ENCODE measurements at places on chromosomes 3 and 15.

DNA sequence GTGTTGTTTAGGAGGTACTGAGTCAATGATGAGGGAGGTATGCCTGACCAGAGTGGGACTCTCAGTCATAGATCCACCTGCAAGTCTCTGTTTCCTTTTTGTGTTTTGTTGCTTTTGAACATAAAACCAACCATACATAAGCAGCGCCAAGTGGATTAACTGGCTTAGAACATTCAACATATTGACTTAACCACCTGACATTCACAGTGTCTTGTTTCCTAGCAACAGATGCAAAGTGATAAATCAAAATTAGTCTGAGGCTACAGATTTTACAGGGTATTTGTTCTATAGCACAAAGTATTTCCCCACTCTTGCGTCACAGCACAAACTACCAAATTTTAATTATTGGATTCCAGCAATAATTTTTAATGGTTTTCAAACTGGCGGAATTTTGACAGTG is 283.8 kb downstream of the BBX start:
- DNase-seq: no peak

GRCh38 chr15:78982736-78983135 is 37.9 kb upstream of the CTSH start:
- no peak for DNase-seq

- no peak for DNase-seq
Measured at GRCh38 chr15:75943713-75944215, 40.1 kb downstream of the FBXO22 start.

DNA sequence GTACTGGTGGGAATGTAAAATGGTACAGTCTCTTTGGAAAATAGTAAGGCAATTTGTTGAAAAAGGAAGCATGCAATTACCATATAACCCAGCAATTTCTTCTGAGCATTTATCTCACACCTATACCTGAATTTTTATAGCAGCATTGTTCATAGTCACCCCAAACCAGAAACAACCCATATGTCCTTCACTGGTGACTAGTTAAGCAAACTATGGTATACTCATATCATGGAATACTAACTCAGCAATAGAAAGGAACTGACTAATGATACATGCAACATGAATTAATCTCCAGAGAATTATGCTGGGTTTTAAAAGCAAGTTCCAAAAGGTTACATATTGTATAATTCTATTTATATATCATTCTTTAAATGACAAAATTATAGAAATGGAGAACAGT is 60.2 kb downstream of the TRAT1 start:
- DNase-seq: no peak

GRCh38 chr3:31462050-31462569 is 70.6 kb upstream of the STT3B start:
- peak; percentile 78 for DNase-seq

- no peak for DNase-seq
Measured at GRCh38 chr15:91522605-91523332, 330.7 kb upstream of the SLCO3A1 start.

- DNase-seq: no peak
Measured at GRCh38 chr15:40871749-40872617, 2.1 kb downstream of the RHOV start.

GRCh38 chr3:136543385-136543784 is 208.8 kb downstream of the STAG1 start:
- no peak for DNase-seq

DNA sequence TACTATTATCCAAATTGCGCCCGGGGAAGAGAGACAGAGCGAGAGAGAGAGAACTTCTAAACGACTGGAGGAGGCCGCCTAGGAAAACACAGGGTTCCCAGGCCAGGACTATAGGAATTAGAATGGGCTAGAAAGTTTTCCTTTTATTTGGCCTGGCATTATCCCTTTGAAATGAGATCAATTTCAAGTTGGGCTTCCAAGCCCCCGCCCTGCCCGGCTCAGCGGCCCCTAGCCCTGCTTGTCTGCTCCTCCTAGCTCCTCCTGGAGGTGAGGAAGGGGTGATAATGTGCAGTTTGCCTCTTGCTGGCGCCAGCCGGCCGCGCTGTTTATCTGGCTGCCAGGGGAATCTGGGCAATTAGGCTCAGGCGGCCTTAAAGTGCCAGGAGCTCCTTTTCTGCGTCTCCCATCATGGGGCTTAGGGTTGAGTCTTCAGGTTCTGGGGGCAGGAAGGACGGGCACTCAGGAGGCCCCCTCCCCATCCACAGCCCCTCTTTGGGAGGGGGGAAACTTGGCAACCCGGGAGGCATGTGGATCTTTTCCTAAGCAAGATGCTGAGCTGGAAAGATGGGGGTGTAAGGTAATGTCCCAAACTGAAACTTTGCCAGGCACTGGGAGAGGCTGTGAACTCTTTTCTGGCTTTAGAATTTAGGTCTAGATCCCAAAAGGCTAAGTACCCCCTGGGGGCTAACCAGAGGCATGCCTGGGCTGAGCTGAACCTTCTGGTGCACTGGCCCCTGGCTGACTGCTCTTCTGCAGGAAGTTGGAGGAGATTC is 5.5 kb downstream of the SMAD6 start:
- DNase-seq: no peak

GRCh38 chr15:77584201-77584600 is 48.5 kb downstream of the LINGO1 start:
- DNase-seq: no peak

GRCh38 chr3:112634786-112635541 is 6.0 kb downstream of the CCDC80 start:
- no peak for DNase-seq

GRCh38 chr3:128408693-128409623 is 57.7 kb downstream of the DNAJB8 start:
- DNase-seq: no peak

DNA sequence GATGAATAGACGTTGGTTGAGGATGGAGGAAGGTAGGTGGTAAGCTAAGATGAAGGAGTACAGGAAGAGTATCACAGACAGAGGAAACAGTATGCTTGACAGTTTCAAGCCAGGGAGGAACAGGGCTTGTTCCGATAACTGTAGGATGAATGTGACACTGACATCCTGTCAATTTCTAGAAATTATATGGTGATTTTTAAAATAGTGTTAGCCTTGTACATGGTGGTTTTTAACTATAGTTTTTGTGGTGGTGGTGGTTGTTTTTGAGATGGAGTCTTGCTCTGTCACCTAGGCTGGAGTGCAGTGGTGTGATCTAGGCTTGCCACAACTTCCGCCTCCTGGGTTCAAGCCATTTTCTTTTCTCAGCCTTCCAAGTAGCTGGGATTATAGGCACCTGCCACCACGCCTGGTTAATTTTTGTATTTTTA is 92.8 kb downstream of the FNDC3B start:
- no peak for DNase-seq

DNA sequence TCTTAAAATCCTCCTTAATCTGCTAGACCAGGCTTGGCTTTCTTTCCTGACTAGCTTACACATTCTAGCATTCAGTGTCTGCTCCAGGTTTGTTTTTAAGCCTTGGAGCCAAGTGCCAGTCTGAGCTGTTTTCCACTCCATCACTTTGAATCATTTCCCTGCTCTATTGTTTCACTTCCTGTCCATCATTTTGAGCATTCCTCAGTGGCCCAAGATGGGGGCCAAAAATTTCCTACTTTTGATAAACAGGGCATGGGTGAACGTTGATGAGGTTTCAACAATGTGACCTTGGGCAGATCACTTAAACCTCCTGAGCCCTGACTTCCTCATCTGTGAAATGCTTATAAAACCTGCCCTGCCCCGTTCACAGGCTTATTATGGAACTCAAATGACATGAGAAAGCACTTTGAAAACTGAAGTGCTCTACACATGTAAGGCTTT is 4.4 kb downstream of the CYP19A1 start:
- DNase-seq: no peak

All from CD4-positive, alpha-beta T cell treated with Interleukin-4 for 1 hour (primary cell).